Astrocyte (in vitro differentiated cells and primary cell): ENCODE measurements at places on chromosomes 4 and X. TPM values are rescaled to one million over a fixed set of nuclear protein-coding genes. Genes with fewer than 3 reads are reported as not detected.

GRCh38 chr4:30754021-30754420, 33.9 kb downstream of the PCDH7 start:
- peak; percentile 78 for DNase-seq

DNA sequence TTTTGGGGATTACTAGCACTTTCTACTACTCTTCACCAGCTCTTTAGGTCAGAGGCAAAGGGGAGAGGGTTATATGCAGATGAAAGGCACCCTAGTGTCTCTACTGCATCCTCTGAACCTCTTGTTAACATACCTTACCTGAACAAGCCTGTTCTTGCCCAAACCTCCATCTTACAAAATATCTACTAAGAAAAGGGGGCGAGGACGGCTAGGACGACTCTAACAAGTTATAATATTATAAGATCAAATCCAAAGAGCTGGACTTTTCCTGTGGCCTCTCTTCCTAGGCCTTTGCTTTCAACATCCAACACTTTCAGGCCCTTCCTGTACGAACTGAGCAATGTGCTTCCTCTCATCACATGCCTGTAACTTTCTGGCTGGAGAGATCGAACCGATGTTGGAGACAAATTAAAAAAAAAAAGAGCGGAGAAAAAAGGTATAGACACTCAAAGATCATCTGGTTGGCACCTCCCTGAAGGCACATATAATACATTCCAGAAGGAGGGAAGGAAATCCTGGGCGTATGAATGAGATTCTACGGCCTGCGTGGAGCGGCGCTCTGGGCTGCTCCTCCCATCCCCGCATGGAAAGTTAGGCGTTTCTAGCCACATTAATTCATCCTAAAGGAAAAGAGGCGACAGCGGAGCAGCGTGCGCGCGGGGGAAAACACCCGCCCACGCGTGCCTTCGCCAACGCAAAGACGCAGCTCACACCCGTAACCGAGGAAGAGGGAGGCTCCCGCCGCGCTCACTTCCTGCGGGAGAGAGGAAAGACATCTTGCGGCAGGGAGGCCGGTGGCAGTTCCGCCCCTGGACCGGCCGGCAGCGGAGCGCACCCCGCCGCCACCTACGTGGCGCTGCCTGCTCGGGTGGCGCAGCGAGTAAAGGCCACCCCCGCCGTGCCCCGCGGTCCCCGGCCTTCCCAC, 808 bp downstream of the PRDM5 start:
- peak; percentile 66 for DNase-seq

DNA sequence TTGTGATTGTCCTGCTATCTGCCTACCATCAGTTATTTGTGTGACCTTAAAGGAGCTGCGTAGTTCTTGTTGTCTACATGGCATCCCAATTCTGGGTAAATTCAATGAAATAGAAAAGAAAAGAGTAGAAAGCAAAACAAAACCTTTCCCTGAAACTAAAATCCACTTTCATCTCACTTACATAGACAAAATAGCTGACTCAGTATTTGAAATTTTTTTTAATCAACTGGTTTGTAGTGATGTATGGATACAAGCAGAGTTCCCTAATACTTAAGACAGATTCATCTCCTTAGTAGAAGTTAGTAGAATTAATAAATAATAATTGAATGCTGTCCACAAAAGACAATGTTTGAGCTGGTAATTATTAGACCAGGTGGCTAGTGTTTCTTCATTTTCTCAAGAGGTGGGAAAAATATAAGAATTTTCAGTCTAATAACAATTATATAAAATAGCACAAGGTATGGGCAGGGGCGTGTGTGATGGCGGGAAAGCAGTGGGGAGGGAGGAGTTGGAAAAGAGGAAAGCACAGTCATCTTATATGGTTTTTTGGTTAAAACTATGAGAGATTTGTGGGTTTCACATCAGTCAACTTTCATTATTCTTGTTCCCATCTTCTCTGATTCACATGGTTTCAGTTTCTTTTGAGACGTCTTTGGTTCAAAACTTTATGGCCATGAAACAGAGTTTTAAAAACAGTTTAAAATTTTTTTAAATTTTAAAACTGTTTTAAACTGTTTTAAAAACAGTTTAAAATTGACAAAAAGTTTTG, 275.2 kb downstream of the SPRY1 start:
- peak; percentile 19 for DNase-seq

GRCh38 chr4:16663307-16663706, 235.1 kb downstream of the LDB2 start:
- no peak for DNase-seq

GRCh38 chrX:22141047-22141730, 109.1 kb downstream of the PHEX start:
- DNase-seq = no peak

FOXR2 gene
- total RNA-seq = not detected in 2 replicates

PSAPL1 gene
- total RNA-seq = not detected in 2 replicates

CENPC gene
- 10.0 and 13.4 TPM in 2 replicates for total RNA-seq

PLAC8 gene
- 19.5 and 27.8 TPM in 2 replicates for total RNA-seq

ARSD gene
- total RNA-seq = 7.3 and 9.2 TPM in 2 replicates
